ENCODE measurements at places on chromosomes 11 and 22.
A peak's percentile ranks its signal among the peaks of the same experiment; 100 is the strongest.

- no peak for DNase-seq
These were observed 953.0 kb downstream of the KCNA4 start for GRCh38 chr11:29063630-29064361.

DNA sequence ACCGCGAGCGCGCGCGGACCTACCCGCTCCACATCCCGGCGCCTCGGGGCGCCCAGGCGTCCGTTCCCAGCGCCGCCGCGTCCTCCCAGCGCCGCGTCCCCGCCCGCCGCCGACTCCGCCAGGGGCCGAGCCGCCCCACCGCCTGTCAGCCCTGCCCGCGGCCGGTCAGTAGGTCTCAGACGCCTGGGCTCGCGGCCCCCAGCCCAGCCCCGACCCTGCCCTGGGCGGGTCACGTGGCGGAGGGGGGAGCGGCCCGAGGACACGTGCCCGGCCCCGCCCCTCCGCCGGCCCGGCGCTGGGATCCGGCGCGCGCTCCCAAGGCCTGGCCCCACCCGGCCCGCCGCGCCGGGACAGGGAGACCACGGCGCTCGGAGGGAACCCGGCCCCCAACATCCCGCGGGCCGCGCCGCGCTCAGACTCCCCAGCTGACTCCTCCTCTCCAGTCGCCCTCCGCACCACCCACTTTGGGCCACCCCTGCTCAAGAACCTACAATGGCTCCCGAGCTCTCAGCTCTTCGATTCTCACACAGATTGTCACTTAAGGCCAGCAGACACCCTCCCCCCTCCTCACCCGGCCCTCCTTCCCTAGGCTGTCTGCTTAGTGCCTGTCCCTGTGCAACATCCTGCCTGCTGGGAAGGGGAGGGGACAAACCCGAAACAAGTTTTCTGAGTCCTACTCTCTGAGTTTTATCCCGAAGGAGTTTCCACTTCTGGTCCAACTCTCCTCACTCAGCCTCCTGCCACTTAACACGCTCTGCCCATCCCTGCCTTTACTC, at the start of gene RAB3IL1:
Gene RAB3IL1, minus strand, starts transcription at position 233 of the 776 bp plus-strand sequence. Its CDS starts 199 bp downstream, at position 34.
- DNase-seq = no peak

- no peak for DNase-seq
These were observed 32.7 kb downstream of the THOC5 start for GRCh38 chr22:29520851-29521250.

DNA sequence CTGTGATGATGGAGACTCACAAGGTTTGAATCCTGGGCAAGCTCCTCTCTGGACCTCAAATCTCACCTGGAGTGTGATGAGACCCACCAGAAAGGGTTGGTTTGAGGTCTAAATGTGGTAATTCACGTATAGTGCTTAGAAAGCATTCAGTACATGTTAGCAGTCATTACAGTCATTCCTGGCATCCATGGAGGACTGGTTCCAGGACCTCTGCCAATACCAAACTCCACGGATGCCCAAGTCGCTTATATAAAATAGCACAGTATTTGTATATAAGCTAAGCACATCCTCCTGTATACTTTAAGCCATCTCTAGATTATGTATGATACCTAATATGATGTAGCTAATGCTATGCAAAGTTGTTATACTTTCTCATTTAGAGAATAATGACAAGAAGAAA, 67.6 kb upstream of the CYP2D6 start:
- DNase-seq = no peak

- DNase-seq = no peak
These were observed 97.7 kb upstream of the FGF3 start for GRCh38 chr11:69916806-69917387.

- no peak for DNase-seq
These were observed 90.3 kb downstream of the RPL27A start for GRCh38 chr11:8772571-8773519.

DNA sequence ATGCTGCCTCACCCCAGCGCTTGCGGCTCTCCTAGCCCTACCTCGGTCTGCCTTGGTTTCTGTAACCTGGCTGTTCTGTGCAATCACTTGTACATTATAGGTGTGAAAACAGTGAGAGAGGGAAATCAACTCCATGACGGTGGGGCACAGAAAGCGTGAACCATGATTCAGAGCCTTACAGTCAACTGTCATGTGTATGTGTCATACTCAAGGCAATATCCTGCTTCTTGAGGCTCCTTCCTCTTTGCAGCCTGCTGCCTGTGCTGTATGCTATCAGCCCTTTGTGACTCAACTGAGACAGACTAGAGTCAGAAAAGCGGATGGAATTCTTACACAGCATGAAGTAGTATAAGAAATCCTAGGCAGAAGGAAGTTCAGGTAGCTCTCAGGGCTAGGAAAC, 2.1 kb downstream of the NRIP3 start:
- peak; percentile 10 for DNase-seq
